Stimulated activated CD8-positive, alpha-beta memory T cell treated with anti-CD3 and anti-CD28 coated beads, Interleukin-4, amount 100 ng/mL, for 1 hour (primary cell): ENCODE measurements at places on chromosomes 2 and 18.

GRCh38 chr18:12768625-12769024, 65.8 kb downstream of the PSMG2 start:
- DNase-seq, result no peak

DNA sequence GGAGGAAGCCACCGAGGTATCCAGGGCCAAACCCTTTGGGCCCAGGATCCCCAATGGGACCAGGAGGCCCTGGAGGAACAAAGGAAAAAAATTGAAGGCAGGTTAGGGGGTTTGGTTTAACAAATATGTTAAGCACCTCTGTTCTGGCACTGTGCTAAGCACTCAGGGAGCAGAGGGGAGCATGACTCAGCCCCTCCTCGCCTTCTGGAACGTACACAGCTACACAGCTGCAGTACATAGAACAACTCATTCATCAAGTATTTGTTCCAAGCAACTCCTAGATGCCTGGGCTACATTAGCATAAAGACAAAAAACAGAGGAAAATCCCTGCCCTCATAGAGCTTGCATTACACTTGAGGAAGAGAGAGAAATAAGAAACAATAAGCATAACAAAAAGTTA, 153.6 kb downstream of the COL4A4 start:
- DNase-seq, result no peak

GRCh38 chr2:194661431-194661830, 995.6 kb upstream of the SLC39A10 start:
- DNase-seq, result no peak

DNA sequence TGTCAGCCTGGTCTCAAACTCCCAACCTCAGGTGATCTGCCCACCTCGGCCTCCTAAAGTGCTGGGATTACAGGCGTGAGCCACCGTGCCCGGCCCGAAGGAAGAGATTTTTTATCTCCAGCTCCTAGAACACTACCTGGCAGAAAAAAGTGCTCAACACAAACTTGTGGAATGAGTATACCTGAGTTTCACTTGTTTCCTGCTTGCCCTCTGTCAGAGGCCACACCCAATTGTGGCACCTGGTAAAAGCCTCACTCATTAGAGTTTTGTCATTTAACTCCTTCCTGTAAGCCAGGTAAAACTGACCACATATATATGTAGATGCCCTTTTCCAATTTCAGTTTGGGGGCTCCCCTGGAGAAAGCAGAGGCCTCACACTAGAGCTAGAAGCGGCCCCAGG, 42.2 kb upstream of the RTN4 start:
- no peak for DNase-seq

DNA sequence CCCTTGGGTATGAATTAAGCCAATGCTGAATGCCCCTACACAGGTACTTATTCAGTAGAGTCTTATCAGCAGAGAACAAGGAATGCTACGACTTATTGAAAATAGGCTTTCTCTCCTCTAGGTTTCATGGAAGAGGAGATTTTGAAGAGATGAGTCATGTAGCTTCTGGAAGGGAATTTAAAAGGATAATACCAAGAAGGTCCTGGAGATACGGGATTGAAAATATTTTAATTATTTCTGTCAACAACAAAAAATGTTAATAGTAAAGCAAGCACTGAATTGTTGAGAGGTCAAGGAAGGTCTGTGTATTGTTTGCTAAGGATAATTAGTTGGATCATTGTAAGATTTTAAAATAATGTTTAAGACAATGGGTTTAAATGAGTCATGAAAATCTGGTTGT, 293.0 kb upstream of the SPHKAP start:
- DNase-seq, result no peak

- no peak for DNase-seq
These were observed 35.2 kb upstream of the TTC32 start for GRCh38 chr2:19937004-19937403.

GRCh38 chr2:150126143-150126740, 361.2 kb downstream of the RND3 start:
- no peak for DNase-seq

DNA sequence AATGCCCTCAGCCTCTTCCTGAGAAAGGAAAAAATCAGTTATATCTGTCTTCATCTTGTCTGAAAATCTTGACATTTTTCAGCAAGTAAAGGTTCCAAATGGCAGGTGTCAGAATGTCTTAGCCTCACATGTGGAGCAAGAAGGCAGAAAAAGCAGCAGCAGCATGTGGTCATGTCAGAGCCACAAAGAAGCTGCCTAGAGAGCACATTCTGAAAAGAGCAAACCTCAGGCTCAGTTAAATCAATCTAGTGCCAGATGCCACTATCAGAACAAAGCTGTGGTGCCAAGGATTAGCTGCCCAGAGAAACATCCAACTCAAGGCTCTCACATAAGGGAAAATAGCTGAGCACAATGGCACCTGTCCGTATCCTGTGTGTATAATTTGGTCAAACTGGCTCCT, 105.9 kb downstream of the SRBD1 start:
- DNase-seq, result no peak

DNA sequence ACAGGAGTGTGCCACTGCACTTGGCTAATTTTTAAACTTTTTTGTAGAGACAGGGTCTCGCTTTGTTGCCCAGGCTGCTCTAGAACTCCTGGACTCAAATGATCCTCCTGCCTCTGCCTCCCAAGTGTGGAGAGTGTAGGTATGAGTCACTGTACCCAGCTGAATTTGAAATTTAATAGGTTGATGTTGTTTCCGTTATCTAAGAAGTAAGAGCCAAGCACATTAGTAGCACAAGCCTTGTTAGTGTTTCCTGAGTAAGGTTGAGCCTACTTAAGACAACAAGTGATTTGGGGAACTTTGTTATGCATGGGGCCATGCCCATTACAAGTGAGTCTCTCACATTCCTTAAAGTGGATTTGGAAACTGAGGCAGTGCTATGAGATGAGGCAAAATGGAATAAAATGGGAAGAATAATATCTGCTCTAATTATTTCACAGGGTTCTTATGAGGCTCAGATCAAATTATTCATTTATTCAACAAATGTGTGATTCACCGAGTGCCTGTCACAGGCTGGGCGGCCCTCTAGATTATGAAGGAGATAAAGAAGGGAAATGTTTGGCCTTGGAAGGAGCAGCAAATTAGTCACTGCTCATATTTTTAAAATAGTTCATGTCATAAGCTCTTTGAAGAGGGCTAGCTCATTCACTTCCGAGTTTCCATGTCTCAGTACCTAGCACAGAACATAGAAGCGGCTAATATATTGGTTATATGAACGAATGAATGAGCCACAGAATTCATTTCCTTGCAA, 217.2 kb downstream of the LDLRAD4 start:
- DNase-seq, result no peak
